HFF-Myc (cell line): ENCODE measurements at places on chromosomes 7 and 10.
A peak's percentile ranks its signal among the peaks of the same experiment; 100 is the strongest.

GRCh38 chr7:65967361-65968155, 14.5 kb downstream of the GUSB start:
- DNase-seq, result no peak

DNA sequence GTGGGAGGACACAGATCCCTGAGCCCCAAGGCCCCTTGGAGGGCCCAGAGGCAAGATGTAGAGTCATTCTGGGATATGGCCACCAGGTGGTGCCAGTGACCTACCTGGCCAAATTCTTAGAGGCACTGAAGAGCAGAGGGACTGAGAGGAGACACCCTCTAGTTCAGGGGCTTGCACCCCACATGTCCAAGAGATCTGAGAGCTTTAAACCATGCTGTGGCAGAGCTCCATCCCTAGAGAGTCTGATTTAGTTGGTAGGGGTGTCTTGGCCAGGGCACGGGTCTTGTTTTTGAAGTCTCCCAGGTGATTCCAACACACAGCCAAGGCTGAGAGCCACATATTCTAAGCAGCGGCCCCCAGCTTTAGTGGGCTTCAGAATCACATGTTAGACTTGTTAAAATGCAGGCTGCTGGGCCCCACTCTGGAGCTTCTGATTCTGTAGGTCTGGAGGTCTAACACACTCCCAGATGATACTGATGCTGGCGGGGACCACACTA, 52.5 kb downstream of the PRF1 start:
- peak; percentile 31 for DNase-seq

- peak; percentile 11 for DNase-seq
These were observed 20.3 kb upstream of the SFRP5 start for GRCh38 chr10:97791824-97792721.

DNA sequence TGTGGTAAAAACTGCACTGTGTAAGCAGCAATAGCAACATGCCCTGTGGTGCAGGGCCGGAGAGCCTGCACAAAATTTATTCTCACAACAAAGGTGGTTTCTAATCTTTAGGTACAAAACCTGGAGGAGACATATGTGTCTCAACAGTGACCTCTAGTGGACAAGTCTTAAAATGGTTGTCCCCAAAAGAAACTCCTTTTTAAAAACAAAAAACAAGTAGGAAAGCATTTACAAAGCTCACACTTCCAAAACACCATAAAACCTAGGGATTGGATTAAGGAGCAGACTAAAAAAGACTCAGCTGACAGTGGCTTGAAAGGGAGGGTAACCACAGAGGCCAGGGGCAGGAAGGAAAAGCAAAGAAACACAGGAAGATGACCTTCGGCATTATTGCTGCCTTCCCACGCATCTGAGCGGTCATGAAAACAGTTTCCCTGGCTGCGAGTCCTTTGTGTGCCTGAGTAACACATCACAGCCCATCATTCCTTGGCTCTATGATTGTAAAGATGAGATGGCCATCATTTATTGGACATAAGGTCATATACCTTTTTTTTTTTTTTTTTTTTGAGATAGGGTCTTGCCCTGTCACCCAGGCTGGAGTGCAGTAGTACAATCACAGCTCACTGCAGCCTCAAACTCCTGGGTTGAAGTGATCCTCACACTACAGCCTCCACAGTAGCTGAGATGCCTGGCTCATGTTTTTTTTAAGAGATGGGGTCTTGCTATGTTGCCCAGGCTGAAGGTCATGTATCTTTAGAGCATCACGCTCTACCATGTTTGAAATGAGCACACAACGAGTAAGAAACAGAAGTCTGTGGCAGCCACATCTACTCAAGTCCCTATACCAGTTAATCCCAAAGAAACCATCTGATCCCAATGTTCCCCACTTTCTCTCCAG, 39.5 kb downstream of the RSU1 start:
- DNase-seq, result peak; percentile 19

GRCh38 chr7:1030444-1031070, 13.8 kb upstream of the GPR146 start:
- no peak for DNase-seq

- no peak for DNase-seq
These were observed 83.7 kb downstream of the EPC1 start for GRCh38 chr10:32263300-32263699.

DNA sequence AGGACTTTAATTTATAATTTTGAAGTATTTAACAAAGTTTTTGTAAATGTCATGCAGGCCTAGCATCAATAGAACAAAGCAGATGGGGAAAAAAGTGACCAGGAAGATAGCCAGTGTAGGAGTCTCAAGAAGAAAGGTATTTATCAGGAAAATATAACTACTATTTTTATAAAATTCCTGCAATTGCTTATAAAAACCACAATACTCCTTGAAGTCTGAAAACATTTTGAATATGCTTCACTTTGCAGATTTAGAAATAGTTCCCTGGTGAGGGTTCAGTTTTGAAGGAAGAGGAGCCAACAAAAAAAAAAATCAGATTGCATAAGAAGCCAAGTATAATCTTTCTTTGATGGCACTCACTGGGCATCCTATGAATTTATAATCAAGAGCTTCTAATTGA, 34.1 kb downstream of the MTERF1 start:
- no peak for DNase-seq

DNA sequence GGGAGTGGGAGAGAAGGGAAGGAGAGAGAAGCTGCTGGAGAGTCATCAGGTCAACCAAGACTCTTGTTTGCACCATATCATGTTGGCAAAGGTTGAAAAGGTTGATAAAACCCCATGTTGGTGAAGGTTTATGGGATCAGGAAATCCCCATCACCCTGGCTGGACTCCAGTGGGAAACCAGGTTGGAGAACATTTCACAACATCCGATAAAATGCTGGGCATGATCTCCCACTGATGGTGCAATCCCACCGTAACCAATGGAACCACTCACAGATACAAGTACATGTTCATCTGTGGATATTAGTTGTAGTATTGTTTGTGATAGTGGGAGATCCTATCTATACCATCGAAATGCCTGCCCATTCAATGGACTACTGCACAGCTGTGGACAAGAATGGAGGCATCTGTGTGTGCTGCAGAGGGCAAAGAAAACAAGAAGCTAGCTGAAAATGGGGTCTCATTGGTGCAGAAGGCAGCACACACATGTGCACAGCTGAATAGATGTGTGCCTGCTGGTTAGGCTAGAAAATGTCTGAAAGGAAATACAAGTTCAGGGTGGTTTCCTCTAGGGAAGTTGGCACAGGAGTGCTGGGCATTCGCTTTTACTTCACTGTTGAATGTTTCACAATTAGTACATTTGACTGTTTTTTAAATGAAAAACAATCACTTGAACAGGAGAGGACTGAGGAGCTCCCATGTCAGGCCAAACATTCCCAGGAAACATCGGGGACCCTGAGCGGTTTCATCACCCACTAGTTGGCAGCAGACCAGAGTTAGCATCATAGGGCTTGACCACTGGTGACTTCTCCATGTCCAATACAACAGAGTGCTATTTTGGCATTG, 80.4 kb upstream of the MGMT start:
- no peak for DNase-seq

DNA sequence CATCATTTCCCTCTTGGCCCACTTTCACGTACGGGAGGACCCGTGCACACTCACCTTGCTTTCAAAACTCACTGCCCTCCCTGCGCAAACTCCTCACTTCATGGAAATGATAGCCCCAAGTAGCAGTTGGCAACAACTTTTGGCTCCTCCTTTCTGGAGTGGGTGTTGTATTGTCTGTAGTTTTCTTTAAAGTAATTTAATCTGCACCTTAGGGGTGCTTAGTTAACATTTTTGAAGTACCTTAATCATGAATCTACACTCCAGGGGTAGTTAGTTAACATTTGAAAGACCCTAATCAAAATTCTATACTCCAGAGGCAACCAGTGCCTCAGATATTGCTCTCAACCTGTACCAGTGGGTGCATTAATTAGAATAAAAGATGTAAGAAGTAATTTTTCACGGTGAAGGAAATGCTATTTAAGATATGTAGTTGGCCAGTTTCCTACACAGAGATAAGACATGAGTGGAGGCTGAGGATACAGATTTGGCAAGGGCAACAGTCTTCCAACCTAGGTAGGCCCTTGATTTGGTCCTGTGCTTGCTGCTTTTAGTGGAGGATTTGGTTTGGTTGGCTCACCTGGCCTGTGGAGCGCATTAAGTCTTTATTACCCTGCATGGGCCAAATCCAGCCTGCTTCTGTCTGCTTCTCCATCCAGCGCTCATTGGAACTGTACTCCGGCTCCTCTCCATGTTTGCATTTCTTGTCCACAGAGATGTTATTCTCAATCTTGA, 93.0 kb downstream of the EXOC4 start:
- DNase-seq, result no peak
